HCT116 (cell line): ENCODE measurements at places on chromosomes 7 and 10. TPM values are rescaled to one million over a fixed set of nuclear protein-coding genes. Genes with fewer than 3 reads are reported as not detected.

ST8SIA6 gene
- 1.3 TPM for total RNA-seq

DMBT1 gene
- 0.17 TPM for total RNA-seq

WNT2 gene
- 0.12 TPM for total RNA-seq

CDK14 gene
- total RNA-seq = 10.2 TPM

GBX1 gene
- total RNA-seq = 0.86 TPM

CALN1 gene
- 0.17 TPM for total RNA-seq

EBLN1 gene
- total RNA-seq = not detected

SPDYE2B gene
- not detected for total RNA-seq

FAM170B gene
- total RNA-seq = not detected

MSMB gene
- not detected for total RNA-seq

OR2A12 gene
- not detected for total RNA-seq

CYP3A4 gene
- 0.25 TPM for total RNA-seq

FAS gene
- 9.3 TPM for total RNA-seq

ITIH2 gene
- 0.57 TPM for total RNA-seq

PLEKHA1 gene
- 30.6 TPM for total RNA-seq

TRIM50 gene
- total RNA-seq = not detected

IDI2 gene
- total RNA-seq = not detected
